ENCODE measurements at places on chromosomes 11 and 22.

- no peak for DNase-seq
These were observed 46.1 kb upstream of the HSPA8 start for GRCh38 chr11:123107945-123108495.

GRCh38 chr11:41306431-41306830 lies 153.0 kb downstream of the LRRC4C start:
- no peak for DNase-seq

DNA sequence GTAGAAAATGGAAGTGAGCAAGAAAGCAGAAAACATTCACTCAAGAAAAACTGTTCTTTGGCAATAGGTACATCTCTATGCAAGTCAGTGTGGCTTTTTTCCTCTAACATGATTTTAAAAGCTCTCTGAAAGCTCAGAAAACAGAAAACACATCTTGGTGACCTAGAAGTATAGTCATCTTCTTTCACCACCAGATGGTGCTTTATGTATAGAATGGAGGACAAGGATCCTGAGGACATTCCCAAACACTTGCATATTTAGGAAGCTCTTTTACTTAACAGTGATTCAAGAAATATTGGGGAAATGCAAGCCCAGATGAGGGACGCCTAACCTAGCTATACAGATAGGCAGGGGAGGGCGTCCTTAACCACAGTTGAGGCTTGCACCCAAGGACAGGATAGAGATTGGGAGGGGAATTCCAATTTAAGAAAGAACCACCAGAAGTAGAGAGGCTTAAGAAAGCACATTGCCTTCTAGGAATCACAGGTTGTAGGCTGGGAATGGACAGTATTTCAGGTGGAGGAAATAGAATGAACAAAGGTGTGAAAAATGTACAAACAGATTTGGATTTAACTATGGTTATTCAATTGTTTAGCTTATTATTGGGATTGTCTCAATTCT lies 13.8 kb upstream of the CCDC81 start:
- no peak for DNase-seq

DNA sequence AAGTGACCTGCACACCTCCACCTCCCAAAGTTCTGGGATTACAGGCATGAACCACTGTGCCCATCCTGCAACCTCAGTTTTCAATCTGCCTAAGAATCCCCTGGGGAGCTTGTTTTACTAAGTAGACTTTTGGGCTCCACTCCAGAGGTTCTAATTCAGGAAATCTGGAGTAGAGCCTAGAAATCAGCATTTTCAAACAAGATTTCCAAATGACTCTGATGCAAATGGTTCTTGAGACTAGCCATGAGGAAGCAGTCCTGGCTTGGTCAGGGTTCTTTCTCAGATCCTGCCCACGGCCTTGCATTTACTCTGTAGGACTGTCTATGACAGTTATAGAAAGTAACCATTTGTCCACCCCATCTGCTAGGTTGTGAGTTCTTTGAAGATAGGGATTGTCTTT lies 1.6 kb upstream of the KCNE3 start:
- DNase-seq: no peak

GRCh38 chr22:46366801-46367706 lies 31.5 kb downstream of the TRMU start:
- no peak for DNase-seq

DNA sequence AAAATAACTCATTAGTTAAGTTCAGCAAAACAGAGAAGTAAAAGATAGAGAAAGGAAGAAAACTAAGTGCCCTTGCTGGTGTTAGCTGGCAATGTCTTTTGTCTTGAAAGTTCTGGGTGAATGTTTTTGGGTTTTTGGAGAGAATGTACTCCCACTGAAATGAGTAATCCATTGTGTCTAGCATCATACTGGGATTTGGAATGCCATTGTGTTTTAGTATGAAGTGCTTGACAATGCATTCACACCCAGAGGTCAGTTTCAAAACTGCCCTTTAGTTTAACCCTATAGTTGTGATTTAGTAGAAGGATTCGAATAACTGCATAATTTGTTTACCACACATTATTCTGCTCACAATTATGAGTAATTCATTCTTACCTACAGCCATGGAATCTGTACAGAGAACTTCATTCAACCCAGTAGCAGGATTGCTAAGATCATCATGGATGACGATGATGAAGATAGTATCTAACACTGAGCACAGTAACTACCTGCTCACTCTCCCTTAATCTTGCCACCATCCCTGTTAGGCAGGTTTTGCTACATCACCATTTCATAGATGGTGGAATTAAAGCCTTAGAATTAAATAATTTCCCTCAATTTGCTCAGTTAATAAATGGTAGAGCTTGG lies 33.9 kb downstream of the MAML2 start:
- DNase-seq: no peak

GRCh38 chr22:32444068-32444467 lies 20.2 kb downstream of the BPIFC start:
- DNase-seq: no peak

DNA sequence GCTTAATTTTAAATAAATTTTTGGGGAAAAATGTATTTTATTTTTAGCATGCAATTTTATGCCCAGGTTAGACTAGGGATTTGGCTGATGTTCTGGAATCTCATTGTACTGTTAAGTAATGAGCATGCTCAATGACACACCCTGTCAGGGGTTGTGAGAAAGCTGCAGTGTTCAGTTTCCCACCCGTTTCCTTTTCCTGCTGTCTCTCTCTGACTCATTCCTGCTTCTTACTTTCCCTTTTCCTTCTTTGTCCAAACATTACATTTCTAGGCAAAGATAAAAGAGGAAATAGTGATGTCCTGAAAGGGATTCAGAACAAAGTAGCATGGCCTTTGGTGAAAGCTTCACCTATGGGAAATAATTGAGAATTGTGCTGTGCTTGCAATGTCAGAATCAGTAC lies 22.7 kb downstream of the OOSP3 start:
- DNase-seq: no peak

GRCh38 chr11:27497284-27497866 lies 9.2 kb downstream of the LIN7C start:
- no peak for DNase-seq

DNA sequence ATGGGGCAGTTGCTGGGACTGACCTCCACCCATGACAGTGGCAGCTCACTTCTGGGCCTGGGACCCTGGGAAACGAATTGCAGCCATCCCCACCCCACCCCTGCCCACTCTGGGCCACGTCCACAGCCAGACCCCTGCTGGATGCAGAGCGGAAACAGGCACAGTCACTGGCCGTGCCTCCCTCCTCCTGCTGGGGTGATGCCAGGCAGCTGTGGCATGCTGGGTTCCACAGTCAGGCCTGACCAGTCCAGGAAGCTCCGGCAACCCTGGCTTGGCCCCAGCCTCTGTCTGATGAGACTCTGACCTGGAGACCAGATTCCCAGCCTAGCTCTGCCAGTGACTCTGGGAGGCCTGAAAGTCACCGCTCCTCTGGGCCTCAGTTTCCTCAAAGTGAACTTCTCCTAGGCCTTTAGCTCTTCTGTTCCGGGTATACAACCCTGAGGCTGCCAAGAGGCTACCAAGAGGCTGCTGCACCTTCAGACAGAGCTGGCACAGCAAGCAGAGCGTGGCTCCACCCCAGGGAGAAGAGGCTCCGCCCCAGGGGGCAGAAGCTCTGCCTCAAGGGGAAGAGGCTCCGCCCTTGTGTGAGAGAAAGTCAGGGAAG lies 8.9 kb downstream of the SULT4A1 start:
- DNase-seq: no peak
